ENCODE measurements at places on chromosomes 2 and 18.
A peak's percentile ranks its signal among the peaks of the same experiment; 100 is the strongest.

GRCh38 chr18:74438091-74438490 lies 19.0 kb downstream of the DIPK1C start:
- no peak for DNase-seq

- no peak for DNase-seq
Observed at GRCh38 chr2:99422599-99422998, 67.2 kb downstream of the REV1 start.

- DNase-seq = no peak
Observed at GRCh38 chr2:56167616-56168562, 15.9 kb upstream of the CCDC85A start.

DNA sequence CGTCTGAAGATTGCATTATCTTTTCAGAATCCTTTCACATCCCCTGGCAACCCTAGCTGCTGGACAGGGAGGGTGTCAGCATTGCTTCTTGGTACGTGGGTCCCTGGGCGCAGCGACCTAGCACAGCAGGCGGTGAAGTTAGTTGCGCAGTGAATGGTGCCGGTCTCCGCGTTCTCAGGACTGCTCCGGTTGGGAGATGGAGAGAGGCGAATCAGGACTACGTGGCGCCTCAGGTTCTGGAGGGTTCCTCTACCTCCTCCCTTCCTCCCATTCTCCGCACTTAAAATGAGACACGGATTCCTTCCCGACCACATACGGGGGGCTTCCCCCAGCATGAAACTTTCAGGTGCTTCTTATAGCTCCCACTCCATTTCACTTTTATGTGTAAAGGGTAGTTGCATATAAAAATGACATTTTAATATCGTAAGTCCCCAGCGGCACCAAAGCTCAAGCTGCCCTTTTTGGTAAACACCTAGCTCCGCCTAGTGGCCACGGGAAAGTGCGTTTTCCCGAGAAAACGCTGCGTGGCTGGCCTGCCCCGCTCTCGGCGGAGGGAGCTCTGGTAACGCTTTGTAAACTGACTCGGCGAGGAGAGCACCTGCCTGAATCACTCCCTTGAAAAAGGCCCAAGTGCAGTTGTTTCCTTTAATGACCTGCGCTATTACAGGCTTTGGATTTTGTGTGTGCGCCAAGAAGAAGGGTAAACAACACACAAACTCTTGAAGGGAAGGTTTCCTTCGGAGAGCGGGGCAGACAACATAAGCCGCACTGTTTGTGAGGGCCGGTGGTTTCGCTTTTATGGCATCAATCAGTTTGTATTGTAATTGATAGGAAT lies 32.9 kb upstream of the INHBB start:
- DNase-seq = peak; percentile 59

DNA sequence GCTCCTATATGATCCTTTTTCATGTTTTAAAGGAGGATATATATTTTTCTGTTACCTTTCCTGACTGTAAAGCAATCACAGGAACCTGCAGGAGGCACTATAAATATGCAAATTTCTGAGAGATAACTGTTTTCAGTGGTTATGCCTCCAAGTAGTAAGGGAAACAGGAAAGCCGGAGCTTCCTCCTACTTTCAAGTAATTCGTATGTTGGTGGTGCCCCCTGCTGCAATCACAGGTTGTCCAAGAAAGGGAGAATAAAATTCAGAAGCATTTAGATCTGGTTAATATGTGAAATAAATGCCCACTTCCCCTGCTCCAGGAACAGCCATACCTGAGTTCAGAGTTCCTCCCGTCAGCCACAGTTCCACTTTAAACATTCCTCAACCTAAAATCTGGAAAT lies 12.0 kb upstream of the BCL11A start:
- DNase-seq = no peak

DNA sequence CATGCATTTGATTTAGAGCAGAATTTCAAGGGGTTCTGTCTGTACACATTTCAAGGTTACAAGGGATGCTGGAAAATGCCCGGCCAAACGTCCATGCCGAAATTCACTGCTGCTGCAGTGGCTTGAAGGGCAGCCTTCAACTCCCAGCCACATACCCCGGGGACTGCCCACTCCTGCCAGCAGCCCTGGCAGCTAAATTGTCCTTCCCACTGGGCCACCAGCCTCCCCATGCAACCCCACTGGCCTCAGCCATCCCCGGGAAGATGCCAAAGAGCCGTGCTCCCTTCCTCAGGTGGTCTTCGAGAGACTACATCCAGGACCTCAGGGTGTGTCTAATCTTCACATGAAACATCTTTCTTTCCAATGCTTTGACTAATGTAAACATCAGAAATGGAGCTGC lies 478.7 kb upstream of the MYT1L start:
- DNase-seq = no peak

DNA sequence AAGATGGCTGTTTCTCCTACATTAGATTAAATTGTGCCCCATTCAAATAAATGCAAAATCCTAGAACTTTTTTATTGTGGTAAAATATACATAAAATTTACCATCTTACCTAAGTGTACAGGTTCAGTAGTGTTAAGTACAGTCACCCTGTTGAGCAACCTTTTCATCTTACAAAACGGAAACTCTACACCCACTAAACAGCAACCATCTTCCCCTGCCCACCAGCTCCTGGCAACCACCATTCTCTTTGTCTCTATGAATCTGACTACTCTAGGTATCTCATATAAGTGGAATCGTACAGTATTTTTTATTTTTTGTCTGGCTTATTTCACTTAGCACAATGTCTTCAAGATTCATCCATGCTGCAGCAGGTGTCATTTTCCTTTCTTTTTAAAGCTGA lies 53.0 kb downstream of the ASXL2 start:
- peak; percentile 48 for DNase-seq

- DNase-seq = no peak
Observed at GRCh38 chr2:104752504-104752903, 101.4 kb upstream of the POU3F3 start.

GRCh38 chr2:121791801-121792221 lies 36.4 kb downstream of the TSN start:
- no peak for DNase-seq

GRCh38 chr2:30074023-30074422 lies 72.8 kb upstream of the YPEL5 start:
- DNase-seq = no peak

GRCh38 chr2:23624378-23624777 lies 239.4 kb downstream of the KLHL29 start:
- DNase-seq = peak; percentile 4

GRCh38 chr2:206989311-206989710 lies 50.0 kb downstream of the CPO start:
- no peak for DNase-seq

DNA sequence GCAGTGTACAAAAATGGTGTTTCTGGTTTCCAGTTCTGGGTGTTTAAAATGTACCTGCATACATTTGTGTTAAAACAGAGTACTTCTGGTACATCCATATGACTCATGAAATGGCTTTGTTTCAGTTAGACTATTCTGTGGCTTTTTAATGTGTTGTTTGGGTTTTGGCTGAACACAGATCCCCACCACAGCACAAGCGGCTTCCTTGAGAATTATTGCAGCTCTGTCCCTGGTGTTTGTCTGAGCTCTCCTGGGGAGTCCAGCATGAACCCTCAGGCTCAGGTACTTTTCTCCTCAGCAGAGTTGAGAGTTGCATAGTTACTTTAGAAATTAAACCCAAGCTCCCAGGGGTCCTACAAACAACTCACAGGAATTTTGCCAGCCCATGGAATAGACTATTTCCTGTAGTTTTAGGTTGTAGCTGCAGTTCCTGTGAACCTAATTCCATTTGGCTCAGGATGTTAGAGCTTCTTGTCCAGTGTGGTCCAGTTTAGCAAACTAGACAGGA lies 64.8 kb upstream of the EML6 start:
- no peak for DNase-seq

DNA sequence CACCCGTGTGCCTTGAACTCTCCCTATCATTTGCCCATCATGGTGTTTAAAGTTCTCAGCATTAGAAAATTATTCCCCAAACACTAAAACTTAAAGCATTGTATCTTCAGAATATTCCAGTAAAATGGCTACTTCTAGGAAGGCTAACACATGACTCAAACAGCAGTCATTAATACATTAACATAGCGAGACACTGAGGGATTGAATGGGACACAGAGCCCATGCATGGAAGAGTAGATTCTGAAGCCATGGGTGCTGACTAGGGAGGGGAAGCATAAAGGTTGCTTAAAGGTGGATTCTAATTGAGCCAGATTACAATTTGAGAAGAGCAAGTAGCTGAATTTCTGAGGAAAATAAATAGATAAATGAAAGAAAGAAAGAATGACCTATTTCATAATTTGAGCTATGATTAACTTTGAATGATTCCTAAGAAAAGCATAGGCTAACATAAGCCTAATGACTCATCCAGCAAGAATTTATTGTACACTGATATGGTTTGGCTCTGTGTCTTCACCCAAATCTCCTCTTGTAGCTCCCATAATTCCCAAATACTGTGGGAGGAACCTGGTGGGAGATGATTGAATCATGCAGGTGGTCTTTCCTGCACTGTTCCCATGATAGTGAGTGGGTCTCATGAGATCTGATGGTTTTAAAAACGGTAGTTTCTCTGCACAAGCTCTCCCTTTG lies 79.8 kb upstream of the PIK3C3 start:
- no peak for DNase-seq

GRCh38 chr2:20208476-20208859 lies 16.5 kb downstream of the SDC1 start:
- DNase-seq = no peak

- no peak for DNase-seq
Observed at GRCh38 chr18:10072671-10073175, 158.9 kb downstream of the VAPA start.

DNA sequence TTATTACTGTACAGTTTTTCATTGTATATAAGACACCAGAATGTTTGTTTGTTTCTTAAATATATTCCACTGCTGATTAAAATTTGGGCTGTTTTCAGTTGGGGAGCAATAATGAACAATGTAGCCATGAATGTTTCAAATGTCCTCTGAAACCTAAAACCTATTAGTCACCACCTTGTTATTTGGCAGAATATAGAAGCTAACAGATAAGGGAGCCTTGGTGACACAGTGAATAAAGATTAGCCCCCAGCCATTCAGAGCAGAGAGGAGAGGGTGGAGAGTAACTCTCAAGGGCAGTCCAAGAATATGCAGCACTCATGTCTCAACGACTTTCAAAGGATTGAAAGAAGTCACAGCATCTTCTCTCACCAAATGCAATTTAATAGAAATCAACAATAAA lies 43.1 kb upstream of the ATP8B1 start:
- DNase-seq = no peak

DNA sequence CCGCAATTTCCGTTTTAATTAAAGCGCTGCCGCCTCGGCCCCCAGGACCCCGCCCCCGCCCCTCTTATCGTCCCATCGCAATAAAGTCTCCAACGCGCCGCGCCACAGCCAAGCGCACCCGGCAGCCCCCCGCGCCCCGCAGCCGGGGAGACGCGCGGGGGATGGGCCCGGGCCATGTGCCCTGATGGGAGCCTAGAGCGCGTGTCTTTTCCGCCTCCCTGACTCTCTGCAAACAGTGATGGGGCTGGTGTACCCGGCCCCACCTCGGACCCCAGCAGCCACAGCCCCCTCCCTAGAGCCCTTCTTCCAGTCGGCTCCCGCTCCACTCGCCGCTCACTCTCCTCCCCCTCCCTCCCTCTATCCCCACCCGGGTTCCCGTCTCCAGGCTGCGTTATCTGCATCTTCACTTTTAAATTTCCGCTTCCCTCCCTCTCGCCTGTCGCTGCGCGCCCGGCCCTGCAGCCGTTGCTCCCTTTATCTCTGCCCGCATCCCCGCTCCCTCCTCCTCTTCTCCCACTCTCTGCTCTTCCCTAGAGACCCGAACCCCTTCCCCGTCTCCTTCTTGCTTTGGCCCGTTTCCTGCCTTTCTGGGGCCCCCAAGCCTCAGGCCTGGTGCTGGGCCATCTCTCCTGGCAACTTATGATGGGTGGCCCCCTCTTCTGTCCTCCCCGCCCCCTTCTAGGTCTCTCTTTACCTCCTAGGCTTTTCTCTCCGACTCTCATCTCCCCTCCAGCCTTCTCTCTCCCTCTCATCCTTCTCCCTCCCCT lies 524 bp upstream of the FEV start:
- no peak for DNase-seq

DNA sequence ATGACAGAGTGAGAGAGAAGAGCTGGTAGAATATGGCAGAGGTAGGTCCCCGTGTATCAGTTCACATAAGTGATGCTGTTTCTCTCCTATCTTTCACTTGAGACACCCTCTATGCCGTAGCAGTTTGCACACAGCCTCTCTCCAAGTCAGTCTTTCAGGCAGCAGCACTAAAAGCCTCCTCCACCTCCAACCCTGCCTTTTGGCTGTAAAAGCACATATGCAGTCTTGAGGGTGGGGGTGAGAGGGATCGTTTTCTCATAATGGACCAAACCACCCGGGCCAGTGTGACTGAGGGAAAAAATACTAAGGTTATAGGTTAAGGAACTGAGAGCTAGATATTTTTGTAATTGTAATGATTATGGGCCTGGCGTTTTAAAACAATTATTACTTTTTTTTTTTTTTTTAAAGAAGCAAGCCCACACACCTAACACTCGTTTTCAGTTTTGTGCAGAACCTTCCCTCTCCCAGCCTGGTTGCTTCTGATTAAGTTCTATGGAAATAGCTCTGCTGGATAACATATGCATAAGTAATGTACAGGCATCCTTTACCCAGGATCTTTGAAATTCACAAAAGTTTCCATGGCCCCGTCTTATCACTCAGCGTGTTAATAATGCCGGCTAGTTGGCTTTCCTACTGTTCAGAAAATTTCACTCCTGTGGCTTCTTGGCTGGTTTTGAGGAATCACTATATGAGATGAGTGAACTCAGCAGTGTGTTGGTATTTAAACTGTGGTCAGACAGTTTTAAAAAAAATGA lies 112.2 kb upstream of the MEIS1 start:
- no peak for DNase-seq

DNA sequence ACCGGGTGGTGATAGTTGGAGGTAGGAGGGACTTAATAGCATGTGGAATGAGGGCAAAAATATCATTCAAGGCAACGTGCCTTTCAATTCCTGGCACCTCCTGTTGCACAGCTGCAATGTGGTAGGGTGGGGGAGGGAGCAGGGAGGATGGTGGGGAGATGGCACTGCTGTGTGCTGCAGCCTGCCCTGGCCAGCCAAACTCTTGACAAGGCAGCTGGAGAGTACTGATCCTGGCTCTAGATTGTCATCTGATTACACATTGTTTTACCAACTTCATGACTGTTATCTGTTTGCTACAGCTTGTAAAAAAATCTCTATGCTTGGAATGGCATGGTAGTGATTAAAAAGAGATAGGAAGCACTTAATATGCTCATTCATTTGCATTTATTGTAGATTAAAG lies 47.7 kb downstream of the PLCL1 start:
- no peak for DNase-seq

DNA sequence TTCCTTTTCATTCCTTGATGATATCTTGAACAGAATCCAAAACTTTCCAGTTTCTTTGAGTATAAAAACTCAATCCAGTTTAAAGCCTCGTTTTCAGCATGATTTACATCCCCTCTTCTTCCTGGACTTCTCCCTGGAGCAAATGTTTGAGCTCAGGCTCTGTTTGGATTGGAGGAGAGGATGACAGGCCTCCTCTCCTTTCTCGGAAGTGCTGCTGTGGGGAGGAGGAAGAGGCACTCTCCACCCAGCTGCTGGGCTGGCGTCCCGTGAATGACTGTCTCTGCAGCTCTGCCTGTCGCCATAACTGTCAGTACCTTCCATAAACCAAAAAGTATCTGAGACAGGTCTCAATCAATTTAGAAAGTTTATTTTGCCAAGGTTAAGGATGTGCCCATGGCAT lies 238.2 kb upstream of the AGAP1 start:
- no peak for DNase-seq

Data from stimulated activated naive CD4-positive, alpha-beta T cell treated with Interleukin-2 at 50 U/mL for 16 hours (primary cell).